ENCODE measurements at places on chromosomes 12 and 14.

GRCh38 chr12:116055895-116056607, 221.4 kb downstream of the MED13L start:
- DNase-seq = no peak

- DNase-seq = no peak
These were observed 228.9 kb upstream of the CAND1 start for GRCh38 chr12:67039995-67040860.

DNA sequence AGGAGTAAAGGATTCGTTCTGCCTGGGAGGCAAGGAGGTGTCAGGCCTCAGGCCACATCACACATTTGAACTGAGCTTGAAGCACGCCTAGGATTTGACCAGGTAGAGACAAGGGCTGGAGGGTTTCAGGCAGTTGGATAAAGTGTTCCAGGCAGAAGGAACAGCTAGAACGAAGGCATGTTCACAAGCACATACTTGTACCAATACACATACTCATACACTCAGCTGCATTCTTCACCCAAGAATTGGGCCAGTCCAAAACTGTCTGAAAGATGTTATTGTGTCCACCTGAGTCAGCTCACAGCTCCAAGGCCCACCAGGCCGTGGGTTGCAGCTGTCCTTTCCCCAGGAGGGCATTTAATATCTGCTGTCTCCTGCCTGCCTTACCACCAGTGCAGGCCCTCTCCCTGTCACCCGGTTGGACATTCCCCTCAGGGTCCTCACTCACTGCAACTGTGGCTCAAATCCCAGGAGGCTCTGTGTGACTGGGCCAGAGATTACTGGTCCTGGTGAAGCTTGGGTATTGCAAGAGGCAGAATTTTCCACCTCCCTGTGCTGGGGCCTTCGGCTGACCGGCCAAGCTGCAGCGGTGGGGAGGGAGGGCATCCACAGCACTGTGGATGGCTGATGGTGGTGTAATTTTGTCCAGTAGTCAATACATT, 12.8 kb upstream of the AQP2 start:
- DNase-seq = no peak

GRCh38 chr12:74021937-74022336, 515.7 kb upstream of the ATXN7L3B start:
- DNase-seq = no peak

DNA sequence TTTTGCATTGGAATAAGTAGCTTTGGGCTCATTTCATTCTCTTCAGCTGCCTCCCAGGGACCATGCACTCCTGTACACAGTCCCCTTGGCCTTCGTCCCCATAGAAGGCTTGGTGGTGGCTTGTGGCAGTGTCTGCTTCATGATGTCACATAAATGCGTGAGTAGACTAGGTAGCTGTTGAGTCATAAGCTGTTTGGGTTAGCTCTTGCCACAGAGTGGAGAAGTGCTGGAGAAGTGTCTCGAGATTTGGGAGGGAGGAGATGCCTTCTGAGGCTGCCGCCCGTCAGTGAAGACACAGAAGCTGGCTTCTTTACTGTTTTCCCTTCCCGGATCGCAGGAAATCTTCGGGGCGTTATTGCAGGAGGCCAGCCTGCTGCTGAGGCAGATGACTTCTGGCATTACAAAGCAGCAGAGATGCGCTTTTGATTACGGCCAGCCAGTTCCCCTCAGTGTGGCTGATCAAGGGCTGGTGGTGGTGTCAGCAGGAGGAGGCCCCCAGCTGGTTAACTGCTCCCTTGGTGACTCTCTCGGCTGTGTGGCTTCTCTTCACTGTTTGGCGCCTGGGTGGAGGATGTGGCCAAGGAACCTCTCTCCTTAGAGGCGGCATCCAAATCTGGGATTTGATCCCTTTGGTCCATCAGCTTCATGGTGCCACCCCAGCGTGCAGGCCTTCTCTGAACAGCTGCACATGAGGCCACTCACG, 67.6 kb downstream of the AACS start:
- no peak for DNase-seq

- DNase-seq = no peak
These were observed 26.8 kb downstream of the DGLUCY start for GRCh38 chr14:91140672-91141071.
